ENCODE measurements at places on chromosomes 5 and 9.
A peak's percentile ranks its signal among the peaks of the same experiment; 100 is the strongest.

GRCh38 chr5:100595152-100595811, 60.1 kb downstream of the FAM174A start:
- no peak for DNase-seq

- no peak for DNase-seq
These were observed 762.3 kb downstream of the PRELID2 start for GRCh38 chr5:145072889-145073288.

- DNase-seq = no peak
These were observed 226.5 kb downstream of the CDK5RAP2 start for GRCh38 chr9:120353506-120353905.

DNA sequence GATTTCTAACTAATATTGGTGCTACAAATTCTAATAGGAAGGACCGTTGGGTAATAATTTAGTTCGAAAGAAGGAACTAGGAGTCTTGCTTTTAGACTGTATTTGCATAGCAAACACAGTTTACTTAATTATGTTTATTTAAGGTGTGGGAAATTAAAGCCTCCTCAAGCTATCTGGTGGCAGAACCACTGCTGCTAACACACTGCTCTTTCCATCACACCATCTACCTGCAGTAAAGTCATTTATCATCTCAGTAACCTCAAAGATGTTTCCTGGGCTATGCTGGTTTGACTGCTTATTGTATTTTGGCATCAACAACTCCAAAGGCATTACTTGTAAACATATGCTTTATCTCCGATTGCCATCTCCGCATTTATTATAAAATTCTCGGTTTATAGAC, 114.3 kb downstream of the DEPDC1B start:
- no peak for DNase-seq

DNA sequence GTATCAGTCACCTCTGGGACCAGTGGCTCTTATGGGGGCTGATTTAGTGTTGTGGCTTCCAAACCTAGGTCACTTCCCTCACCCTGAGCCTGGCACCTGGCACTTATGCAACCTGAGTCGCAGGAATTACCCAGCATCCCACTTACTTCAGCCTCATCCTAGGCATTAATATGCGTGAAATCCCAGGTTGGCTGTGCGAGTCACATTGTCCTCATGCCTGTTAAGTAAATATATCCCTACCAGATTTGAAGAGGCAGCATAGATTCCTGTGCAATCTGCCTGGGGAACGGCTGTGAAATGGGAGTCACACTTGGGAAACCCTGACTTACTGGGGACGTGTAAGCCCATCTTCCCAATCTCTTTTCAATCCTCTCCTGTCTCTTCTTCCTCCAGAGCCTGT, 42.7 kb upstream of the AKNA start:
- no peak for DNase-seq

- DNase-seq = peak; percentile 15
These were observed 14.4 kb downstream of the PRKACG start for GRCh38 chr9:68999393-69000105.

DNA sequence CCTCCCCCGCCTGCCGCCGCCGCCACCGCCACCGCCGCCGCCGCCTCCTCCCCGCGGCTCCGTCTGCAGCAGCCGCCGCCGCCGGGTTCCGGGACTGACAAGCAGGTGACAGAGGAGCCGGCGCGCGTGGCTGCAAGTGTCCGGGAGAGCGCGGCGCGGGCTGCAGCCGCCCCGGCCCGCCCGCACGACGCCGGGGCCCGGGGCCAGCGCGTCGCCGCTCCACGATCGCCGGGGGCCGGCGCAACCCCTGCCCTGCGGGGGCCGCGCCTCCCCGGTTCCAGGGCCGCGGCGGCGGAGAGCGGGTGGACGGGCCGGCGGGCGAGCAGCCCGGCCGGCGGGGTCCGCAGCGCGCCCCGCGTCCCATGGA, 343 bp downstream of the LMX1B start:
- no peak for DNase-seq

GRCh38 chr9:111414406-111414805, 69.8 kb downstream of the ECPAS start:
- DNase-seq = no peak

GRCh38 chr5:154779105-154779504, 23.9 kb downstream of the LARP1 start:
- no peak for DNase-seq

Measured in stimulated activated CD8-positive, alpha-beta memory T cell treated with anti-CD3 and anti-CD28 coated beads, Interleukin-2, amount 100 ng/mL, for 1 hour (primary cell).